ENCODE measurements at places on chromosomes 3 and 15. TPM values are rescaled to one million over a fixed set of nuclear protein-coding genes. Genes with fewer than 3 reads are reported as not detected.
A peak's percentile ranks its signal among the peaks of the same experiment; 100 is the strongest.

DNA sequence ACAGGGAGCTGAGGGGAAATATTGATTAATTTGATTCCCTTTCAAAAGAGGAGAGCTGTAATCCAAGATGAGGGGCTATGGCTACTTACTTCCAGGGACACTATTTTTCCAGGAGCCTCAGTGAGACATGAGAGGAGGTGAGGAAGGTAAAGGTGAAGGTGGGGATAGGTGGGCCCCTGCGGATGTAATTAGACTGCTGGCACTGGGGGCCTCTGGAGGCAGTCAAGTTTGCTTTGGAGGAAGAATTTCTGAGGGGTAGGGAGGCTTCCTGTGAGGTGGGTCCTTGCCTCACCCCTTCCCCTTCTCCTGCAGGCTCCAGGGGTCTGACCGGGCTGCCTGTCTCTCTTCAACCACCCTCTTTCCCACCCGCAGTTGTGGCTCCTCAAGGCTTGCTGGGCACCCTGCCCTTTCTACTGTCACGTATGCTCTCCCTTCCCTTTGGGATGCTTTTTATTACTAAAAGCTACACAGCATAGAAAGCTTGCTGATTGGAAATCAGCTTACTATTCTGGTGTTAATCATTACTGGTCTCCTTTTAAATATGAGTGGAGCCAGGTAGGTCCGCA, 22.5 kb downstream of the GASK1A start:
- no peak for DNase-seq

DNA sequence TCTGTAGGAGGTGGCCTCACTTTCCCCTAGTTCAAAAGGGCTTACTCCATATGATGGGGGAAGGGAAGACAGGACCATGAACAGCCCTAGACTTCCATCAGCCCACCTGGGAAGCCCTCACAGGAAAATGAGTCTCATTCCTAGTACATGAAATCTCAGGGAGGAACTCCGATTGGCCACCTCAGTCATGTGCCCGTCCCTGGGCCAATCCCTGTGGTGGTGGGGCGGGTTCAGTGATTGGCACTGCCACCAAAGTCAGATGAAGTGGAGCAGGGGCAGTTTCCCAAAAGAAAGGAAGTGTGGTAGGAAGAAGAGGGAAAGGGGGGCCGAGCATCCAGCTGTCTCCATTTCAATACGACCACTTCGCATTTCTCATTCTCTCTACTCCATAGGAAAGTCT, 25.9 kb upstream of the GP9 start:
- DNase-seq = no peak

- DNase-seq = no peak
These were observed 63.6 kb upstream of the MEF2A start for GRCh38 chr15:99502182-99502581.

DNA sequence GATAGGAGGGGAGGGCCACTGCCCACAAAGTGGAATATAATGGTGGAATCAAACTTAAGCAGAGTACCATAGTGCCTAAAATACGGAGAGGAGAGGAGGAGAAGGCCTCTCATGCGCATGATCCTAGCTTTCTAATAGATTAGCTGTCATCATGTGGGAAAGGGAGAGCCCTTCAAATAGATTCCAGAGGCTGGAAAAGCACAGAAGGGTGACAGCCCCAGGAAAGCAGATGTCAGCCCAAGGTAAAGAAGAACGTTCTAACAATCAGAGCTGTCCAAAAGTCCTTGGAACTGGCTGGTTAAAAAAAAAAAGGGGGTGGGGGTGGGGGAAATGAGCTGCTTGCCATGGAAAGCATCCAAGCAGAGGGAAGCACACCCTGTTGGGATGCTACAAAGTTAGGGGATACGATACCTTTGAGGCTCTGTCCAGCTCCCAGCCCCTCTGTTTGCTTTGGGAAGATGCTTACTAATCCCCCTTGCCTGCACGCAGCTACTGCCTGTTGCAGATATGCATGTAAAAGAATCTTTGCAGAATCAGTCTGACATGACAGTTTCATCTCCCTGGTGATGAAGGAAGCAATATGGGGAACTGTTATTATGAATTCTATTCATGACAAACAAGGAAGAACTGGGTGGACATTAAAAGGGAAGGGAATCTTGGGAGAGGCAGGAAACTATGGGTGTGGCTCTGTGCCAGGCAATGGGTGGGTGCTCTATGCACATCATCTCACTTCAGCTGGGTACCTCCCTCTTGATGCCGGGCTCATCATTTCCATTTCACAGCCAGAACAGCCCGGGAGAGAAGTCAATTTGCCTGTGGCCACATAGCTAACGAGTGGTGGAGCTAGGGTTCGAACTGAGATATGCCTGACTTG, 10.1 kb upstream of the LMCD1 start:
- DNase-seq = no peak

GRCh38 chr15:65870889-65871533, 1.7 kb downstream of the RAB11A start:
- peak; percentile 78 for DNase-seq

GRCh38 chr3:58082047-58082446, 73.8 kb downstream of the FLNB start:
- DNase-seq = no peak

DNA sequence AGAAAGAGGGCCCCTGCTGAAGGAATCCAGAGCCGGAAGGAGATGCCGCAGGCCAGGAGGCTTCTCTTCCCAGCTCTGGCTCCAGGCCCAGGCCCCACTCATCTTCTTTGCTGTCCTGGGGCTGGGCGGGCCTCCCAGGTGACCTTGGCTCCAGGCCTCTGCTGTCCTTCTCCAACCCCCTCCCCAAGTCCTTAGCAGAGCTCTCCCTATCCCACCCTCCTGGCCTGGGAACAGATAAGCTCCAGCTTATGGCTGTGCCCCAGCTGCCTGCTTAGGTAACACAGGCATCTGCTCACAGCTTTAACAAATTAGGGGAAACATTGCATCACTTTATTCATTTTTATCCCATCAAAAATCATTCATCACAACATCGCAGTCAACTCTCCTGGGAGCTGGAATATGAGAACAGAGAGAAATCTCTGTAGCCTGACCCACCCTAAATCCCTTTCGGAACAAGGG, 86.9 kb downstream of the SEMA5B start:
- no peak for DNase-seq

DNA sequence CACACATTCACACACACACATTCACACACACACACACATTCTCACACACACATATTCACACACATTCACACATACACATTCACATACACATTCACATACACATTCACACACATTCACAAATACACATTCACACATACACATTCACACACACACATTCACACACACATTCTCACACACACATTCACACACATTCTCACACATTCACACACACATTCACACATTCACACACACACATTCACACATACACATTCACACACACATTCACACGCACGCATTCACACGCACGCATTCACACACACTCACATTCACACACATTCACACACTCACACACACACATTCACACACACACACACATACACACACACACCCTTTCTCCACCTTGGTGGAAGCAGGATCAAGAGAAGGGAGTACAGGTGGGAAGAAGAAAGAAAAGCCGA, 5.7 kb upstream of the HAPLN3 start:
- DNase-seq = no peak

DNA sequence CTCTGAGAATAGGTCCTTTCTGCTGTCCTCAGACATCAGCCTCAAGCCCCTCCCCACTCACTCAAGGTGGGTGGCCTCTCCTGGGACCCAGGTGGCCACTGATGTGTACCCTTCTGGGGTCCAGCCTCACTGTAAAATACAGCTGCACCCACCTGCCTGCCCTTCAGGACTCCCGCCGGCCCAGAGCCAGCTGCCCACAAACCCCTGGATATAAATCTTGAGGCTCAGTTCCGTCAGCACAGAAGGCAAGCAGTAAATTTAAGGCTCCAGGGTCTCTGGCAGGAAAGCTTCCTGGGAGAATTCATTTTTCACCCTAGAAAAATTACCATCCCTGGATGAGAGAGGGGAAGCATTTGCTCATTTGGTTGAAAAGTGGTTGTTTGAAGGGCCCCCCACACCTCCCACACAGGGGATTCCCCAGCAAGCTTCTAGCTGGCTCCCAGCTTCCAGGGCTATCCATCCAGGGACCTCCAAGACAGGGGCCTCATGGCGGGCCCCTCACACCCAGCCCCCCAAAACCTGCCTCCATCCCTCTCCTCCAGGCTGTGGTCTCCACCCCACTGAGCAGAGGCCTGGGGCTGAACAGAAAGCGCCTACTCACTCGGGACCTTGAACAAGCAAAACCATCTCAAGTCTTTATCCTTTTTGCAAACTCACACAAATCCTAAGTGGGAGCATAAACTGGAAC, 48.4 kb upstream of the GRIP2 start:
- no peak for DNase-seq

The RABL3 gene
- 5.0 TPM for polyA plus RNA-seq

The LMOD3 gene
- polyA plus RNA-seq = not detected
